ENCODE measurements at places on chromosomes 6 and 20.

DNA sequence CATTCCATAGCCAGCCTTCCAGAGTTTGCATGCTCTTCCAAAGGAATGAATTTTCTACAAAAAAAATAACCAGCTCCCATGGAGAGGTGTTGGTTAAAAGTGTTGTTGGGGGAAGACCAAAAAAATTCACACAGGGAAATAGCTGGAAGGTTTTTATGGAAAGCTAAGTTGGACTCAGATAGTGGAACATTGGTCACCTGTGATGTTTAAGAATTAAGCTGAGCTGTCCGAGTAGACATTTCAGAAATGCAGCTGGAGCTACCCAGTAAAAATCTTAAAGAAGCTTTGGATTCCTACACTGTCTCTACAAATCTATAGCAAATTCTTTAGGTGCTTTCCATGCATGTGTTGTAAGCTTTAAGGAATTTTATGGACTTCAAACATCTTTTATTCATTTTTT lies 155.5 kb downstream of the THBS2 start:
- no peak for DNase-seq

DNA sequence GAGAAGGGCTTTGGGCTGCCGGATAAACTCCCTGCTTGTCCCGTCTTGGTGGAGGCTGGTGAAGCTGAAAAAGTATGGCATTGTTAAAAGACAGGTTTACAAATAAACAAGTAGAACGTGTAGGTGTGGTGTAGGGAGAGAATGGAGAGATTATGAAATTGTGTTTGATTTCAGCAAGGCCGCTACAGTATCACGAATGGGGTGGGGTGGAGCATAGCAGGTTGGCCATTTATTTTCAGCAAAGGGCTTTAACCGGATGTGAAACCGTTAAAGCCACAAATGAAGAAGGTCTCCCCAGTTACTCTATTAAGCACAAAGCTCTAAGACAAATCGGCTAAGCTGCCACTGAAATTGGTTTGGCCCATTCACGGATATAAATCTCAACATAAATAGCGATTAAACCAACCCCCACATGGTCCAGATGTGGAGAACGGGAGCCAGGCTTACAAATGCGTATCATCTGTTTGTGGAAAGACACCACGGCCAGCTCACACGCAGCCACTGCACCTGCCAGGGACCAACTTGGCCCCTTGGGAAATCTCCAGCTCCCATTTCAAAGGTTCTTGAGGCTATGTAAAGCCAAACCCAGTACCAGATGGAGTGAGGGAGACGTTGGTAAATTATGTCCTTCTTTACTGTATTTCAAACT lies 94.0 kb downstream of the ZMYND8 start:
- no peak for DNase-seq

DNA sequence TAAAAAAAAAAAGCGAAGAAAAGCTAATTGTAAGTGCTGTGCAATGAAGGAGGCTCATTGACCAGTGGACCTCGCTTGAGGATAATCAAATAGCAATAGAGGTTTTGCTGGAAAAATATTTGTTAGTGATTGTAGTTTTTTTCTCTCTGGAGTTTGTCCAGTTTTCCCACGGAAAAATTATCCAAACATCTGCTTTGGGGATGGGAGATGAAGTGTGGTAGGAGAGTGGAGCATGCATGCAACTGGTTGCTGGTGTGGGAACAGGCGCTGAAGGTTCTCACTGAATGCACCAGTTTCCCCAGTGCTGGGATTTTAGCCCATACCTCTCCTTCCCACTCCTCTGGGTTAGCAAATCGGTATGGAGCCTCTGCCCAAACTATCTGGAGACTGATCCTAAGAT lies 281.7 kb upstream of the TAB2 start:
- DNase-seq = no peak

DNA sequence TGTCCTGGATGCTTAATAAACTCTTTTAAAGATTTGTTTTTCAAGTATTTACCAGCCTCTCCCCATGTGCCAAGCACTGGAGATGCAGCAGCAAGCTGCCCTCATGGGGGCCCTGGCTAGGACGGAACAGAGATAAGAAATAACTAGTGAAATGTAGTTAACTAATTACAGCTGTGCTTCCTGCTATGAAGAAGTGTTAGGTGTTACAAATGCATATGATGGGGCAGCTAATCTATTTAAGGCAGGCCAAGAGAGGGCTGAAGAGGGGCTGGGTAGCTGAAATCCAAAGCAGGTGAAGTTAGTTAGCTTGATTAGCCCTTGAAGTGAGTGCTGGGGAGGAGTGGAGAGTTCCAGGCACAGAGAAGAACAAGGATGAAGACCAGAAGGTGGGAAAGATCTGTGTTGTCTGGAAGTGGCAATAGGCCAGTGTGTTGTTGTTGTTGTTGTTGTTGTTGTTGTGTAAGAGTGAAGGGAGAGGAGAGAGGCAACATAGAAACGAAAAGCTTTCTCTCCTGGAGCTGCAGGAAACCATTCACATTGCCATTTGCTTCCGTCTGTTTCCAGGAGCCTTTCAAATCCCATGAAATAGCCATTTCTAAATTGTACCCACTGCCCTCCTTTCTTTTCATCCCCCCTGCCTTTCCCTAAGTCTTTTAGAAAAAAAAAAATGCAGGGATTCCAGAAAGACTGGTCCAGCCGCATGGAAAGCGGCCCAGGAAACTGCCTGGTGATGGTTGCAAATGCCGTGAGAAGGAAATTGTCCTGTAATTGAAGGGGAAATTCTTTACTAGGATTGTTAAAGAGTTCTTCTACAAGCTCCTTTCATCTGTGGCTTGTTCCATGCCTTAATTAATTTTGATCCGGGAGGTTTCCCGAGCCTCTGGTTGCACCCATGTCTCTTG lies 119.6 kb downstream of the TFAP2C start:
- no peak for DNase-seq

- DNase-seq = no peak
Measured at GRCh38 chr6:25829375-25829774, 2.5 kb downstream of the SLC17A1 start.

All from stimulated activated CD8-positive, alpha-beta memory T cell treated with anti-CD3 and anti-CD28 coated beads, Interleukin-2, amount 100 ng/mL, for 48 hours (primary cell).